CD4-positive, alpha-beta T cell treated with Interleukin-15 for 1 hour (primary cell): ENCODE measurements at places on chromosomes 5 and 9.

- no peak for DNase-seq
Measured at GRCh38 chr9:68763104-68763503, 58.1 kb downstream of the PIP5K1B start.

GRCh38 chr5:171595801-171596231 is 176.4 kb downstream of the FGF18 start:
- DNase-seq: no peak

GRCh38 chr5:180433032-180433422 is 61.2 kb upstream of the CNOT6 start:
- no peak for DNase-seq

DNA sequence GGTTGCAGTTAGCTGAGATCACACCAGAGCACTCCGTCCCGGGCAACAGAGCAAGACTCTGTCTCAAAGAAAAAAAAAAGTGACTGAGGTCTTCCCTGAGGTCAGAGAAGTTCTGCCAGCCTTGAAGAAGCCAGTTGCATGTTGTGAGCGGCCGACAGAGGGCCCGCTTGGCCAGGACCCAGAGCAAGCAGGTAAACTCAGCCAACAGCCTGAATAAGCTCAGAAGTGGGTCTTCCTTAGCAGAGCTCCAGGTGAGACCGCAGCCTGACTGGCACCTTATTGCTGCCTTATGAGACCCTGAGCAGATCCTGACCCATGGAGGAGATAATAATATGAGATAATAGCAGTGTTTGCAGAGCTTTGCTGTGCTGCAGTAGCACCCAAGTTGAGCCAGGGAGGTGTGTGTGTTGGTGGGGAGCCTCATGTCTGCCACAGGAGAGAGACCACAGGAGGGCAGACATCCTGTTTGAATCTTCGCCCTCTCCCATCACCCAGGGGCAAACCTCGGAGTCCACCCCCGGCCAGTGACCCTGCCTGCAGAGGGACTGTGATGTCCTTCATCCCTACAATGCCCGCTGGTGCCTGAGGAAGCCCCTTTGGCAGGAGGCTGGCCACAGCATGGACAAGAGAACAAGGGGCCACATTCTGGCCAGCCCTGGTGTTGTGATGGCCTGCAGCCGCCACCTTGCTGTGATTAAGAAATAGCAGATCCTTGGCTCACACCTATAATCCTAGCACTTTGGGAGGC is 10.8 kb upstream of the BARX1 start:
- no peak for DNase-seq

DNA sequence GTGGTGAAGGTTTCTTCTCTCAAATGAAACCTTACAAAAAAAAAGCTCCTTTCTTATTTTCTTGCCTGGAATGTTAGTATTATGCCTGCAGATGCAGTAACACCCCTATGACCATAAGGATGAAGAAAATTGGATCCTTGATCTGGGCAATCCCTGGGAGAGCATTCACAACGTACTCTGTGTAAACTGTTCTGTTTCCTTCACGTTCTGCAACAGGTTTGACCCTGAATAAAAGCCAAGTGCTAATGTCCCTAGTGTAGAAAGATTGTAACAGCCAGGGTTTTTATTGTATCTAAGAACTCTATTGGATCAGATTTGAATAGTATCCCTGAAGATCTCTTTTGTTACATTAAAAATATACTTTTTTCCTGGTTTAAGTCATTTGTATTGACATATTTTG is 1639.6 kb upstream of the ACO1 start:
- no peak for DNase-seq

- DNase-seq: no peak
Measured at GRCh38 chr9:20505574-20505973, 116.7 kb downstream of the MLLT3 start.

DNA sequence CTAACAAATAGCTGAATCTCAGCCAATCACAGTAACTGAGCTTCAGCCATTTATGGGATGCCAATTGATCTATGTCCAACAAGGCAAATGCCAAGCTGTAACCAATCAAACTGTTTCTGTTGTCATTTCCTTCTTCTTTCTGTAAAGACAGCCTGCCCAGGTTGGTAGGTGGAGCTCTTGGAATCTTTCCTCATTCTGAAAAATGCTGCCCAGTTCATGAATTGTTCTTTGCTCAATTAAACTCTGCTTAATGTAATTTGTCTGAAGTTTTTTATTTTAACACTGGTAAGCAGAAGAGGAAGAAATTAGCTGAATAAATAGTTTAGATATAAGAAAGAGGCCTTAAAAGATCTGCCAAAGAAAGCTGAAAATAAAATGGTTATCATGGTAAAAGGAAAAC is 1235.6 kb downstream of the EFNA5 start:
- no peak for DNase-seq

GRCh38 chr9:38183994-38184568 is 115.1 kb upstream of the SHB start:
- no peak for DNase-seq

DNA sequence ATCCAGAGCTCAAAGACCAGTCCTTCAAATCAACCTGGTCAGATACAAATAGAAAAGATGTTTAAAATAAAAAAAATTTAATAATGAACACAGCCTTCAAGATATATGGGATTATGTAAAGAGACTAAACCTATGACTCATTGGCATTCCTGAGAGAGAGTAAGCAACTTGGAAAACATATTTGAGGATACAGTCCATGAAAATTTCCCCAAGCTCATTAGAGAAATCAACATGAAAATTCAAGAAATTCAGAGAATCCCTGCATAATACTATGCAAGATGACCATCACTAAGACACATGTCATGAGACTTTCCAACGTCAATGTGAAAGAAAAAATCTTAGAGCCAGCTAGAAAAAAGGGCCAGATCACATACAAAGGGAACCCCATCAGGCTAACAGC is 512.9 kb upstream of the PTGER4 start:
- no peak for DNase-seq

DNA sequence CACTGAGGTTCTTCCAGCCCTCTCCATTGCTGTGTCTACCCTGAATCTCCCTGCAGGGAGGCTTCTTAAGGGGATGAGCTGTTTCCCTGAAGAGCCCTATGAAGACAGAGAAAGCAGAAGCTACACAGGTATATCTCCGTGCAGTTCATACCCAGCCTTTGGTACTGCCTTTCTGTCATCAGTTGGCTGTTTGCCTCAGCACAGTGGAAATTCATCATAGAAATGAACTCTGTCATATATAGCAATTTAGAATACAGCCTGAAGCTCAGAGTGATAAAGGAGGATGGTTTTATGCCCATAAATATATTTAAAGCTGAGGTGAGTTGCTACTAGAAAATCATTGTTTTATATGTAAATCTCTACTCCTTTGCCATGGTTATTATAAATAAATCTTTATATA is 42.6 kb upstream of the KCNN2 start:
- no peak for DNase-seq

DNA sequence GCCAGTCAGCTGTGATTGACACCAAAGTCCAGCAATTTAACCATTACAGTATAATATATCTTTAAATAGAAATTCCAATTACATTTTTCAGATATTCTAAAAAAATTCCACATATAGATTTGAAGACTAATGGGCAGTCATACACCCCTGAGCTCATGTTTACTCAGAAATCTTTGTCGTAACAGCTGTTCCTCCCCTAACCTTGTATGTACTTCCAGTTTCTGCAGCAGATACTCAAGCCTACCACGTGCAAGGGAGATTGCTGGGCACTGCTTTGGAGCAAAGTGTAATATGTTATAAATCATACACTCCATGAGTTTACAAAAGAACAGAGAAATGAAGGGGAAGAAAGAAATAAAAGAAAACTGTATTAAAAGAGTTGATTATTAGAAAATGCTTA is 241.2 kb downstream of the TRIM32 start:
- DNase-seq: no peak

GRCh38 chr9:20636888-20637440 is 14.7 kb upstream of the MLLT3 start:
- no peak for DNase-seq

DNA sequence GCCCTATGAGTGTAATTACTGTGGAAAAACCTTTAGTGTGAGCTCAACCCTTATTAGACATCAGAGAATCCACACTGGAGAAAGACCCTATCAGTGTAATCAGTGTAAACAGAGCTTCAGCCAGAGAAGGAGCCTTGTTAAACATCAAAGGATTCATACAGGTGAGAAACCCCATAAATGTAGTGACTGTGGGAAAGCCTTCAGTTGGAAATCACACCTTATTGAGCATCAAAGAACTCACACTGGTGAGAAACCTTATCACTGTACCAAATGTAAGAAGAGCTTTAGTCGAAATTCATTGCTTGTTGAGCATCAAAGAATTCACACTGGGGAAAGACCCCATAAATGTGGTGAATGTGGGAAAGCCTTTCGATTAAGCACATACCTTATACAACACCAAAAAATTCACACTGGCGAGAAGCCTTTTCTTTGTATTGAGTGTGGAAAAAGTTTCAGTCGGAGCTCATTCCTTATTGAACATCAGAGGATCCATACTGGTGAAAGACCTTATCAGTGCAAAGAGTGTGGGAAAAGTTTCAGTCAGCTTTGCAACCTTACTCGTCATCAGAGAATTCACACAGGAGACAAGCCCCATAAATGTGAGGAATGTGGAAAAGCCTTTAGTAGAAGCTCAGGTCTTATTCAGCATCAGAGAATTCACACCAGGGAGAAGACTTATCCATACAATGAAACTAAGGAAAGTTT is 9.9 kb downstream of the ZNF189 start:
- no peak for DNase-seq

DNA sequence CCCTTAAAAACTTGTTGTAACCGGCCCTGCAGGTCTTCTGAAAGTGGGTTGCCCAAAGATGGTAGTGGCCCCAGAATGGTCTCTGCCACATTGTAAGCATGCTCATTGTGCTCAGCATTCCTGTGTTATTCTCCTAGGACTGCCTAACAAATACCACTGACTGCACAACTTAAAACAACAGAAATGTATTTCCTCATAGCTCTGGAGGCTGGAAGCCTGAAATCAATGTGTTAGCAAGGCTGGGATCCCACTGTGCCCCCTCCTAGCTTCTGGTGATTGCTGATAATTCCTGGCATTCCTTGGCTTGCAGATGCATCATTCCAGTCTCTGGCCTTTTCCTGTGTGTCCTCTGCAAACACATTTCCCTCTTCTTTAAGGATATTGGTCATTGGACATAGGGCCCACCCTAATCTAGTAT is 3.4 kb upstream of the GCNT4 start:
- no peak for DNase-seq

DNA sequence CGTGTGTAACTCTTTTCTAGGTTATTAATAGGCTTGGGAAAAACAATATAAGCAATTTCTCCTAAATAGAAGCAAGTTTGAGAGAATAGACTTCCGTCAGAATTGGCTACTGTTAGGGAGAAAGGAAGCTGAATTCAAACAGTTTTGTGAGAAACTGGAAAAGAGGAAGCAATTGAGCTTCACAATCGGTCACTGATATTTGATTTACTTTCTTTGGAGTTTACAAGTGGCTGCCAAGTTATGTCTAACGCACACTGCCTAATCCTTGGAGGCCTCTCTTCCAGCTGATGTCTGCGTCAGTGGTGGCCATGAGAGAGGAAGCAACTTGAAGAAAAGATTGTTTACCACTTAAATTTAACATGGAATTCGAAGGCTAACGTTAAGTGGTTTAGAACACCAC is 319.5 kb downstream of the ADGRV1 start:
- DNase-seq: no peak

DNA sequence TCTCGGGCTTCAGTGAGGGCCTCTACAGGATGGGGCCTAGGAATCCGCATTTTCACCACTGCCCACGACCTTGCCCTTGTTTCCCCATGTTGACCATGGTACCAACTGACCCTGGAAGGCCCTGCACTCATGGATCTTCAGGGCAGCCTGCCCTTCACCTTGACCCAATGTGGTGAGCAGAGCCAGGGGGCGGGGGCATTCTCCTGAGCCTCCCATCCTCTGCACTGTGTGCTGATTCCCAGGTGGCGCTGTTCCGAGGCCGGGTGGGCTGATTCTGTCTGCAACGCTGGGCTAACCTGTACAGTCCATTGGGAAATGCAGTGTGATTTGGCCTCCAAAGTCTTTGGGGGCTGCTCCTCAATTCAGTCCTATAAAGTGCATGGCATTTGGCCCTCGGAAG is 68.7 kb downstream of the SHB start:
- DNase-seq: no peak

- DNase-seq: peak; percentile 25
Measured at GRCh38 chr9:69122082-69122548, 52.0 kb upstream of the TJP2 start.

- no peak for DNase-seq
Measured at GRCh38 chr5:170917113-170917512, 55.3 kb downstream of the RANBP17 start.

GRCh38 chr5:94613583-94613982 is 4.8 kb downstream of the KIAA0825 start:
- no peak for DNase-seq

DNA sequence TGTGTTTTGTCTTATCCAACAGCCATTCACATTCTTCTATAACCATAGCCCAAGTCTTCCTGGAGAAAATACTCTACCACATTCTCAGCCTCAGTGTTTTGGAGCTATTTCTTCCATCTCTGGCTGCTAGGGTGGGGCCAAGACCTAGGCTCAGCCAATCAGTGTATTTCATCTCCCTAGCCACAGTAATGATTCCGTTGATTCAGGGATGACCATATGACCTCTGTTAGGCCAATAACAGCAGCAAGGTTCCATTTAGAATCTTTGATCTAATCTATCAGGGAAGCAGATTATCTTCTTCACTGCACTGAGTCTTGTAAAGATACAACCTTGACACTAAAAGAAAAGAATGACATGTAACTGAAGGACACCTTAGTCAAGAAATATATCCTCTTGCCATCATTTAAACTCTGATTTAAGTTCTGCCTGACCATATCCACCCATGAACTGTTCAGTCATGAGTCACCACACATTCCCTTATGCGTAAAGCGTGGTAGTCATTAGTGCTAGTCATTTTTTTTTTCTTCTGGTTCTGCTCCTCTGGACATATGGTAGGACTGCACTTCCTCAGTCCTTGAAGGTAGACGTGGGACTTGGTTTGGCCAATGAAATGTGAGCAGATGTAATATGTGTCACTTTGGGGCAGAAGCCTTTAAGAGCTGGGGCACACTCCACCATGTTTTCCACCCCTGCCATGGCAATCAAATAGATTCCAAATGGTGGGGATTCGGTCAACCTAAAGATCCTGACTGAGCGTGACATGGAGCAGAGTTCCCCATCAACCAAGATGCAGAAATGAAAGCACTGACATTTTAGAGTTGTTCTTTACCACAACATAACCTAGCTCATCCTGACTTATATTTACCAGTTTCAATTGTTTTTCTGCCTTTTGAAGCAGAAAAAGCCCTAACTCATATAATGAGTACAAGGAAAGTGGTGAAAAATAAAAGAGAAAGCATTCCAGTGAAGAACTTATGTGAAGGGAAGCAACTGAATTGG is 12.7 kb upstream of the PRELID2 start:
- no peak for DNase-seq

GRCh38 chr5:174272671-174273070 is 227.2 kb downstream of the NSG2 start:
- no peak for DNase-seq

GRCh38 chr9:1878811-1879210 is 136.3 kb upstream of the SMARCA2 start:
- DNase-seq: no peak
